Progenitor cell of endocrine pancreas (in vitro differentiated cells): ENCODE measurements at places on chromosomes 4 and X.

GRCh38 chr4:1910643-1911042 is 39.5 kb downstream of the NSD2 start:
- peak; percentile 27 for DNase-seq

- no peak for DNase-seq
Observed at GRCh38 chr4:173469622-173470021, 60.4 kb downstream of the HAND2 start.

GRCh38 chr4:174479140-174479539 is 43.1 kb downstream of the HPGD start:
- no peak for DNase-seq

- no peak for DNase-seq
Observed at GRCh38 chr4:186134257-186134656, 29.8 kb downstream of the FAM149A start.

DNA sequence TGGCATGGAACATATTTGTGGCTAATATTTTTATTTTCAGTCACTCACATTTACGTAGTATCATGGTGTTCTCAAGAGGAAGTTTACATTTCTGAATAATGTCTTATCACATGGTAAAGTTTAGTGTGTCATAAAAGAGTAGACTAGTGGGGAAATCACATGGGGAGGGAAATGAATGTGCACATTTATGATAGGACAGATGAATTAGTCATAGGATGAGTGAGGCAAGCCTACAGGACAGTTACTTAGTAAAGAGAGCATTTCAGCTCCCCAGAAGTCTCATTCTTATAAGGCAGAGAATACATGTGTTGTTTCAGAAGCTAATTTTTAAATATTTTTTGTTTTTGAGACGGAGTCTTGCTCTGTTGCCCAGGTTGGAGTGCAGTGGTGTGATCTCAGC is 6.2 kb downstream of the GK start:
- no peak for DNase-seq

DNA sequence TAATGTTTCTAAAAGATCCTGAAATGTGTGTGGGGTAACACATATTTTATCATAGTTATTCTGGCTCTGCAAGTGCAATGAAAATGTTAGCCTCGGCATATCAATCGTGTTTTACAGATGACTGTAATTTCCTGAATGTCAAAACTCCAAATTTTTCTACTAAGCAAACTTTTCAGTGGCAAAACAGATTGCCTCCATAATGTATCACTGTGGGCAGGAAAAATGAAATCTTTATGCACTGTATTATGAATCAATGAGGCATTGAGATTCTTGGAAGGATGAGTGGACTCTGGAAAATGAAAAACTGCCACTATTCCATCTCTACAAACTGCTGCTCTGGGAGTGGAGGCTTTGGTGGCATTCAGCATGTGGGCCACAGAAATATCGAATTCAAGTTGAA is 160.1 kb upstream of the MBNL3 start:
- DNase-seq = no peak

- no peak for DNase-seq
Observed at GRCh38 chr4:129429581-129430320, 333.8 kb downstream of the C4orf33 start.

DNA sequence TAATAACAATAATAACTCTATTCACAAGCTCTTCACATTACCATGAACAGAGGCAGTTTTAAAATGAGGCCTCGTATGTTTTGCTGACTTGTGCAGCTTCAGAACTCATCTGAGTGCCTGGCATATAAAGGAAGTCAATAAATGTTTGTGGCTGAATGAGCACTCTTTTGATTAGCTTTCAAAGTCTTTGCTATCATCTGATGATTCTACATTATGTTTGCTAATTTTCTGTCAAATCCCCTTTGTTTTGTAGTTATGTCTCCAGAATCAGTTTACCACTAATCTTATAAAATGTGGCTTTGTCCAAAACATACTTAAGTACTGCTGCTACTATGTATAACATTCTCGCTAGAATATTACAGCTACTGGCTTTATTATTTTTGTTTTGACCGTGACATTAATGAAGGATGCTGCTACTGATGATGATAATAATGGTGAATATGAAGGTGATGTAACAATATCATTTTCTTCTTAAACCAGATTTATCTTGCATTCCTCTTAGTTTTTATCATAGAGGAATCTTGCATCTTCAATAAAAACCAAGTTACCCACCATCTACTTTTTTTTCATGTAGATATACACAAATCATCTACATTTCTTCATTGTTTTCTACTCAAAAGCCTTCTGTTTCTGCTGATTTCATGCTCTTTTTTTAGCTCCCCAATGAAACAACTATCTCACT is 384.5 kb downstream of the NAF1 start:
- DNase-seq = no peak

DNA sequence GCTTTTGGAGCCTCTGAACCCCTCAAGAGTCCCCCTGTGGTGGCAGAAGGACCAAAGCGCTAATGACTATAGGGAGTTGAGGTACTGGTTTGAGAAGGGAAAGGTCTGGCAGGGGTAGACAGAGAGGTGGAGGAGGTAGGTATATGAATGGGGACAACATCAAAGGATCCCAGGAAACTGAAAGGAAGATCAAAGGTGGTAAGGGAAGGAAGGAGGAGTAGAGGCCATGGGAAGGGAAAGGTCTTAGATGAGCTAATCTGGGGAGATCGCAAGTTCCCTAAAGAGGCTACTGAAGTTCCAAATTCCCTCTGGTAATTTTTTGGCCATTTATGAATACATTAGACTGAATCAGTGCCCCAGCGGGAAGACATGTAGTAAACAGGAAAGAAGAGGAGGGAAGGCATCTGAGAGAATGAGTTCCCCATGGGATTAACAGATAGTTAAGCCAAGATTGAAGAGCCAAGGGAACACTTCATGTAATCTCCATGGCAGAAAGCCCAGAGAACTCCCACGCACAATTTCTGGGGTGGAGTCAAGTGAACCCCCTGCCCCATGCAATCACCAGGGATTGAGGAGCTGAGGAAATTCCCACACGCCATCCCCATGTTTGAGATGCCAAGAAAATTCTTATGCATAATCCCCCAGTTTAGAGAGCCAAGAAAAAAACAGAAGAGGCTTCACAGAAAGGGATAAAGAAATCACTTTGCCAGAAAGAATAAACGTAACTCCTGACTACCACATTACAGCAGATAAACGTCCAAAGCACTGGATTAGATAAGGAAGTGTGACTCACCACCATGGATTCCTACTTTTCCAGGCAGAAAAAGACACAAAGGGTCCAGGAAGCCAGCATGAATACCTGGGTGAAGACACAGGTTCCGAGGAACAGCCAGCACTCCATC is 25.8 kb downstream of the ZNF630 start:
- DNase-seq = no peak
